ENCODE measurements at places on chromosomes 16 and 17.

DNA sequence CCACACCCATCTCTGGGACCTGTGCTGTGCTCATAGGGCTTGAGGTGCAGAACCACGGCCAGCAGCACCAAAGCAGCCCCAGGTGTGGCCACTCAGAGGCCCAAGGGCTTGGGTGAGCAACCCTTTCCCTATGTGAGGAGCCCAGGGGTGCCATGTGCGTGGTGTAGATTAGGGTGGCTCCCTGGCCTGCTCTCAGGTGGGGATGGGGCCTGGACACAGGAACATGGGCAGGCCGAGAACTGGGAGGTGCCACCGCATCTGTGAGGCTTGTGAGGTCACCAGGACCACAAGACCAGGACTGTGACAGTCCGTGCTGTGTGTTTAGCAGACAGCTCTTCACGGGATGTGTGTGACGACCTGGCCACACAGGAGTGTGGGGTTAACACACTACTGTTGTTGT lies 103.5 kb upstream of the ZNF750 start:
- DNase-seq: peak; percentile 14

GRCh38 chr17:61425682-61426481 lies 26.2 kb downstream of the TBX2 start:
- DNase-seq: peak; percentile 51

DNA sequence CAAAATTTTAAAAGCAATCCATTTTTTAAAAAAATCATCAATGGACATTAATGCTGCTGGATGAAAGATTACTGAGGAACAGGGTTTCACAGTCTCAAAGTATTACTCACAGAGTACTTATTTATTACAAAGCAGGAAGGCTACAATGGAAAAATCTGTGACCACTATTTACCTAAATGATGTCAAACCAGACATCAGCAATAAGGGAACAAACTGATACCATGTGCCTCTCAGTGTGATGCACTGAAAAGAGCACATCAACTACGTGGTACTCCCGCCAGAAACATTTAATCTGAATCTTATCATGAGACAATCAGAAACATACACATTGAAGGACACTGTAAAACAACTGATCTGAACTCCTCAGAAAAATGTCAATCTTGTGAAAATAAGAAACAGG lies 124.2 kb downstream of the PARN start:
- no peak for DNase-seq

GRCh38 chr16:3879258-3879886 lies 1.1 kb downstream of the CREBBP start:
- DNase-seq: peak; percentile 35

- DNase-seq: no peak
Observed at GRCh38 chr16:75010427-75010826, 11.6 kb downstream of the ZNRF1 start.

DNA sequence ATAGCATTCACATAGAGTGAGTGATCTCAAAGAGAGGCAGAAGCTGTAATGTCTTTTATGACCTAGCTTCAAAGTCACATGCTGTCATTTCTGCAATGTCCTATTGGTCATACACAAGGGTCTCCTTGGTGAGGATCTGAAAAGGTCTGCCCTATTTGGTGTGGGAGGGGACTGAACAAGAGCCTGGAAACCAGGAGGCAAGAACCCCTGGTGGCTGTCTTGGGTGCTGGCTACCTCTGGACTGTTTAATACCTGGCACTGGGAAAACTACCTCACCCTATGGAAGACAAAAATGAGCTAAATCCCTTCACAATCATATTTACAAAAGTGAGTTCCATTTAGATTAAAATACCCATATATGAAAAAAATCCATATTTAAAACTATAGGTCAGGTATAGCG lies 9.0 kb downstream of the KCTD13 start:
- DNase-seq: no peak

DNA sequence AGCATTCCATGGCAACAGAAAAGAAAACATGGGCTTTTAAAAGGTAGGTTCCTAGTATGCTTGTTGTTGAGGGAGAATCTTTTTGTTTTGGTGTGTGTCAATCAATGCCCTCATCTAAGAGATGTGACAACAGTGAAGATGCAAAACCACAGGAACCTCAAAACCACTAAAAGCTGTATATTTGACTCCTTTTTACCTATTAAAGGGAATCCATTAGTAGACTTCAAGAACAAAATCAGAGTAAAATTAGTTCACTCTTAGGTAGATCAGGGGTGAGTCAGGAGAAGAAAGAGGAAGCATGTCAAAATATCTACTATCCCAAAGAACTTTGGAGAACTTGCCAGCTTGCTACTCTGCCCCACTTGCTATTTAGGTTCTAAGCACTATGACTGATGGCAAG lies 89.1 kb downstream of the CDK5R1 start:
- DNase-seq: no peak

DNA sequence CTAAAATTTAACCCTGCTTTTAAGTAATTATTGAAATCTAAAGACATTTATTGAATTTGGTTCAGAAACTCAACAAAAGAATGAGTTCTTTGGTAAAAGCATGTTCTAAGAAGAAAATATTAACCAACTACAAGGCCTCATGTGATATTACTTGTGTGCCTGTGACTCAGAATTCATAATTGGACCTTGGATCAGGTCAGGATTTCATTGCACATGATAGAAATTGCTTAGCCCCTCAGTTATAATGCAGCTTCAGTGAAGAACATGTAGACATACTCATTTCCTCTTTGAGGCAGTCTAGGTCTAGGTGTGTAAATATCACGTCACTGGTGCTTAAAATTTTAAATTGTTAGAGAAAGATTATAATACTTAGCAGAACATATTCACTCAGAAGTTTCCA lies 410.0 kb upstream of the SOX9 start:
- DNase-seq: no peak

GRCh38 chr16:74605332-74605731 lies 1.6 kb downstream of the GLG1 start:
- DNase-seq: no peak

DNA sequence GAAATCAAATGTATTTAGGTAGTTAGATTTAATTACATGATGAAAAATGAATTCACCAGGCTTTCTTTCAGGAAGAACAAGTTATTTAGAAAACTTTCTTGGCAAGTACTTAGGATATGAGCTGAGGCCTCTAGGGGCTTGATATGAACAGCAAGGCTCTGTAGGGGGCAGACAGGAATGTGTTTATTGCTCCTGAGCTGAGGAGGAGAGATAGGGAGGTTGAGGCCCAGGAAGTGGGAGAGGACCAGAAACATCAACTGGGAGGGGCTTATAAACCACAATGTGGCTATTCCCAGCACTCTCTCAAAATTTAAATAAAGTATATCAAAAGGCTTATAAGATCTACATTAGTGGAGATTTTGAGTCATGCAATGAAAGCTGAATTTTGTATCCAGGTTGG lies 154.0 kb upstream of the MAF start:
- no peak for DNase-seq

- no peak for DNase-seq
Observed at GRCh38 chr16:3659251-3659650, 4.8 kb downstream of the DNASE1 start.

DNA sequence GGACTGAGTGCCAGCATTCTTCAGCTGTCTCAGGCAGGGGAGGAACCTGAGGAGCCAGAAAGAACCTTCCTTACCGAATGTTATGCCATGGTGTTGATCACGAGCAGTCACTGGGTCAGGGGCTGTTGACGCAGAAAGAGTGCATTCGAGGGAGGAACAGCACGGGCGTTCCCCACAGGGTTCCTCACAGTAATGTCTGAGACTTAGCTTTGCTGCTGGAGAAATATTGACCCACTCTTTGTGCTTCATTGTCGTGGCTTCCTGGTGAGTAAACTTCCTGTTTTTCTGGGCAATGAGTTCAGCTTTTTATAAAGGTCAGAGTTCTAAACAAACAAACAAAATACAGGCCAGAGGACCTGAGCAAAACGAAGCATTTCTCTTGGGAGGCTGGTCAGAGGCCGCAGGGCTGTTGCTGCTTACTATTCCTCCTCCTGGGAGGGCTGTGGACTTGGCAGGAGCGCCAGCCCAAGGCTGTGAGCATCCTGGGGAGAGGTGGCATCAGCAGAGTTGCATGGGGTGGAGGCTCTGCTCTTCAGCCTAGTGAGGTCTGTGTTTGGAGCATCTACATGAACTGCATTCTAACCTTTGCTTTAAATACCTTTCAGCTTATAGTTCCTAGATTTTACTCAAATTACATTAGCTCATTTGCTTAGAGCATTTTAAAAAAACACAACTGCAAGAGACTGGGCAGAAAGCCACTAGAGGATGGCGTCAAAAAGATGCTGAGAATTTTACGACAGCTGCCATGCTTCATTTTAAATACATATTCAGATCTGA lies 143.1 kb upstream of the CACNG5 start:
- DNase-seq: peak; percentile 45

DNA sequence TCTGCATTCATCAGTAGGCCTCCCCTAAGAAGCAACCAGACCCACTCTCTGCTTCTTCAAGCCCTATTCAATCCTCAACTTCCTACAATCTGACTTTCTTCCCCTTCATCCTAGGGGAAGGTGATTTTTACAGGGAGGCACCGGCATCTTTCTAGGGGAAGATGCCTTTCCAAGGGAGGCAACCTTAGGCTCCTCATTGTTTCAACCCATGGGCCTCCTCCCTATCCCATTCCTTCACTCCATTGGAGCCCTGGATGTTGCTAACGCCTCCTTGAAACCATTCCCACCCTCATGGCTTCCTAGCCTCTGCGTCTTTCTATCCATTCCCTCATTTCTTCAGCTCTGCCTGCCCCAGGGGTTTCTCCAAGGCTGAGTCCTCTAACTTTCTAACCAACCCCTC lies 2.7 kb upstream of the CUEDC1 start:
- no peak for DNase-seq

- DNase-seq: no peak
Observed at GRCh38 chr17:50221266-50221863, 19.9 kb upstream of the COL1A1 start.

- DNase-seq: no peak
Observed at GRCh38 chr17:15266325-15267125, 1.4 kb upstream of the PMP22 start.

DNA sequence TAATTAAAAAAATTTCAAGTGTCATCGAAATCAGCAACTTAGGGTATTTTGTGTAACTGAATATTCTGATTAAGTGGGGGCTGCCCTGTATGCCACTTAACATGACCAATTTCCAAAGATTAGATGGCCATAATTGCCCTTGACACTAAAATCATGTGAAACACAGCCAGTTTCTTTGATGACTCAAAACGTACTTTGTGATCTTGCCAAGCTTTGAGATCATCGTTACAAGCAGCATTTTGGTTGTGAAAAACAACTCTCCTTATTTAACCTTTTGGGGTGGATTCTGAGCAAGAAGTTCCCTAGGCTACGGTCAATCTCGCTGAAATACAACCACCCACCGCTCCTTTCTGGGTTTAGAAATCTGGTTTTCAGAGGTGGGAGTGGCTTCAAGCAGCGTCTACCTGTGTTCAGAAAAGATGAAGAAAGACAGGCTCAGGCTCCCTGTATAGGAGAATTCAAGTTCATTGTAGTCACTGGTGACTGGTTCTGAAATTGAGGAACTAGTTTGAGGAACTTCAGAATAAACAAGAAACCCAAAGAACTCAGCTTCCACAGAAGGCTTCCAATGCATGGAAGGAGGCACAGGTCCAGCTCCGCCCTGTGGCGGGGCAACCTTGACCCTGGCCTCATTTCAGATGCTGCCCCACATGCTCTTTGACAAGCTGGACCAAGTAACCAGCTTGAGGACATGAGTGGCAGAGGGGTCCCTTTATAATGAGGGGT lies 9.4 kb downstream of the MAP3K14 start:
- peak; percentile 58 for DNase-seq

GRCh38 chr17:36136036-36136435 lies 32.4 kb downstream of the CCL4 start:
- peak; percentile 41 for DNase-seq

DNA sequence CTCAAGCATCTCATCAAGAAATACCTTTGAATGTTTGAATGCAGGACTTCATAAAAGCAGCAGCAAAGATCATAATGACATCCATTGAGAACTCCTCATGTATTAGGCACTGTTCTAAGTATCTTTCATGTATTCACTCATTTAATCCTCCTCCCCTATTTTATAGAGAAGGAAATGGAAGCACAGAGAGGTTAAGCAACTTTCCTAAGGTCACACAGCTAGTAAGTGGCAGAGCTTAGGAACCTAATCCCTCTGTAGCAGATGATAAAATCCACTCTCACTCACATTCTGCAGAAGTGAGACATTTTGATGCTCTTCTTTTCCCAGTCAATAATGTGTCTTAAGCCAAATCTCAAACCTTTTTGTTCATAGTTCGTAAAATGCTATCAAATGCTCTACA lies 350.8 kb upstream of the C16orf82 start:
- no peak for DNase-seq

GRCh38 chr17:34665819-34666763 lies 86.7 kb downstream of the TMEM132E start:
- no peak for DNase-seq

- peak; percentile 65 for DNase-seq
Observed at GRCh38 chr16:24953721-24954120, 61.4 kb downstream of the ARHGAP17 start.

DNA sequence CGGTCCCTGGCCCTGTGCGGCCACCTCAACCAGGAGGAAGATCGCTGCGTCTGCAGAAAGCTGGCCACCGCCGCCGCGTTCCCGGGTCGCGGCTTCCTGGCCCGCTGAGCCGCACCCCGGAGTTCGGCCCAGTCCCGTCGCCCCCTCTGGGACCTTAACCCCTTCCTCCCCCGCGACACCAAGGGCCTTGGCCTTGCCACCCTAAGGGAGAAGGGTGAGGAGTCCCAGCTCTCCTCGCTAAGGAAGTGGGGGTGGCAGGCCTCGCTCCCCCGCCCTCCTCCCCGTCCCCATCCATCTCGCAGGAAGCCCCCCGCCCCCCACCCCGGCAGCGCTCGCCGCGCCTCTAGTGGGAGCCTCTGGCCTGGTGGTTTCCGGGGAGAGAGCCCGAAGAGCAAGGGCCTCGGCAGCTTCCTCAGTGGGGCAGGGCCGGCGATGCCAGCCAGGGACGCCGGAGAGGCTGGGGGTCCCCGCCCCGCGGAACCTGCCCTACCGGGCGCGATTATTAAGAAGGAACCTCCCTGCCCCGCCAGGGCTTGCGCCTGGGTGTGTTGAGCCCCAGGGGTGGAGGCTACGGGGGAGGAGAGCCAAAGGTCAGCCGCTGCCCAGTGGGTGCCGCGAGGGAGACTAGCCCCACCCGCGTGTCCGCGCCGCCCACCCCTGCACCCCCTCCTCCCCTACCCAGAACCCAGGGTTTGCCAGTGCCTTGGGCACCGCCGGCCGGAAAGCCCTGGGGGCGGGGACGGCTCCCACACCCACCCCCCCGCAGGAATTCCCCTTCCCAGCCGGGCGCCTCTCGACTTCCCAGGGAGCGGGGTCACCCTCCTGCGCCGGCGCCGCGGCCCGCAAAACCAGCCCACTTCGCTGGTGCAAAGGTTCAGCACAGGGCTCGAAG lies 6.8 kb downstream of the CBX4 start:
- DNase-seq: peak; percentile 66

DNA sequence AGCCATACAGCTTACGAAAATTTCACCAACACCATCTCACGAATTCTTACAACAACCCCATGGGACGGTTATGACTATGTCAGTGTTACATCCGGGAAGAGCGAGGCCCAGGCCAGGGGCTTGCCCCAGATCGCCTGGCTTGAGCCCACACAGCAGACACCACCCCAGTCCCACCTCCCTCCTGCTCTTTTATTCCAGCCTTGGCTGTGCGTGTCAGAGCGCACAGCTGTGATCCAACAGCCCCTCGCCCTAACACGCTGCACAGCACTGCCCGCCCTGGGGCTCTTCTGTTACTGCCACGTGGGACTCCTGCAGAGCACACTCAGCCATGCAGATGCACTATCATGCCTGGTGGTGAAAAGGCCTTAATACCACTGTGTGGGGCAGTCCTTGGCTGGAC lies 127.9 kb downstream of the ENGASE start:
- DNase-seq: no peak
